HuH-7.5 (cell line): ENCODE measurements at places on chromosomes 5 and 9.

DNA sequence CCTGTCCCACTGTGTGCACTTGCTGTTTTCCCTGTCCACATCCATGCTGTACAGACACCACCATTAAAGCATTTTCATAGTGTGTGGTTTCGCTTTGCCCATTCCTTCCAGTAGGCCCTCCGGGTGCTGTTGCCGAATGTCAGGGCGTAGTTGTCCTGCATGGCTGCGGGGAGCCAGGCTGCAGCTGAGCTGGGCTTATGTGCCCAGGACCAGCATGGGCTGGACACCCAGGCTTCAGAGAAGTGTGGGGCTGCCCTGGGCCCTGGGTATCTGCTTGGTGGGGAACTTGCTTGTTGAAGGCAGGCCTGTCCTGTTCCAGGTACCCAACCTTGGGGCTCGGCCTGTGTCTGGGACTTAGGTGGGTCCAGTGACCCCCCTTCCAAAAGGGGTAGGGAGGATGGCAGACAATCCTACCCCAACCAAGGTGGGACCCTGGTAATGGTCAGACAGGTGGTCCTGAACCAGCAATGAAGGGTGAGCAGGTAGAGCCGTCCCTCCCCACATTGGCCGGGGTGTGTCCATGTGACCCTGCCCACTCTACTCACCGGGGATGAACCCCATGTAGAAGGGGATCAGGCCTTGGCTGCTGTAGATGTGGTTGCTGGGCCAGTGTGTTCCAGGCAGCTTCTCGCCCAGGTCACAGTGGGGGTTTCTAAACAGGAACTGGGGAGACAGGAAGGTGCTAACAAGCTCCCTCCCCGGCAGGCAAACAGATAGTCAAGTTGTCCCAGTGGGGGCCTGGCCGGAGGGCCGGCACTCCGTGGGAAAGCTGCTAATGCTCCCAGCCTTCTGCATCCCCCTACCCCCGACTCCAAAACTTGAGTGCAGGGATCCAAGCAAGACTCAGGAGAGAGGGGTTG is 2.8 kb downstream of the TUBB4B start:
- DNase-seq: no peak

DNA sequence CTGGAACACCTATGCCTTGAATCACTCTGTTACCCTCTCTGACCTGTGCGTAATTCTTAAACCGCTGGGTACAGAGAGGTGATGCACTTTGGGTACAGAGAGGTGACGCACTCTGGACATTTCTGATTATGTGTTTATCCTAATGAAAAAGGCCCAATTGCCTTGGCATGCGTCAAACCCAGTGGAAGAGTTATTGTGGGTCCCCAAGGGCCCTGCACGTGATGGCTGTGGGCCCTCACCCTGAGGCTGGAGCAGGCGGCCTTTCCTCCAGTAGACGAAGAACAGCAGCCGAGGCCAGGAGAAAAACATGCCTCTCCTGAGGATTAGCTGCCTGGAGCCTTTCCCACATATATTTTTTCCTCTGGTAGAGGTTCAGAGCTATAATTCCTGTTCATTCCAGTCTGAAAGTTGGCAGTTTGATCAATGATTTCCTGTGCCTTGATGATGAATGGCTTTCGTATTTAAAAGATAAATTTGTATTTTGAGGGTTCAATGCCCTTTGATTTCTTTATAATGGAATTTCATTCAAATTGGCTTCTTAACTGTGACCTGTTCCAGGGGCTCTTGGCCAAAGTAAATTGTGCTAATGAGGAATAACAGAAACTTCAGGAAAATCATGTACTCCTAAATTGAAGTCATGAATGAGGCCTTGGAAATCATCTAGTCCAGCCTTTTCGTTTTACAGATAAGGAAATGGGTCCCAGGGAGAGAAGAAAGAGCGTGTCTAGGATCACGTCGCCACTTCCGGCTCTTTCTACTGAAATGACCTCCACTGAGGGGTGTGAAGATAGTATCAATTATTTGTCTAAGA is 22.8 kb downstream of the ACER2 start:
- DNase-seq: no peak

DNA sequence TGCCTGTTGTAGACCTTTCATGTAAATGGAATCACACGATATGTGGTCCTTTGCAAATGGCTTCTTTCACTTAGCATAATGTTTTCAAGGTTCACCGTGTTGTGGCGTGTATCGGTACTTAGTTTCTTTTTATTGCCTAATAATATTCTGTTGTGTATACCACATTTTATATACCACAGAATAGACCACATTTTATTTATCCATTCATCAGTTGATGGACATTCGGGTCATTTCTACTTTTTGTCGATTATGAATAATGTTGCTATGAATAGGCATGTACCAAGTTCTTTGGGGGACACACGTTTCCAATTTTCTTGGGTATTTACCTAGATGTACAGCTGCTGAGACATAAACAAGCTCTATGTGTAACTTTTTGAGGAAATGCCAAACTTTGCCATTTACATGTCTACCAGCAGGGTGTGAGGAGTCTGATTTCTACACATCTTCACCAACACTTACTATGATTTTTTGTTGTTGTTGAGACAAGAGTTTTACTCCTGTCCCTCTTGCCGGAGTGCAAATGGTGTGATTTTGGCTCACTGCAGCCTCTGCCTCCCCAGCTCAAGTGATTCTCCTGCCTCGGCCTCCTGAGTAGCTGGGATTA is 144.7 kb downstream of the RGS3 start:
- DNase-seq: no peak

DNA sequence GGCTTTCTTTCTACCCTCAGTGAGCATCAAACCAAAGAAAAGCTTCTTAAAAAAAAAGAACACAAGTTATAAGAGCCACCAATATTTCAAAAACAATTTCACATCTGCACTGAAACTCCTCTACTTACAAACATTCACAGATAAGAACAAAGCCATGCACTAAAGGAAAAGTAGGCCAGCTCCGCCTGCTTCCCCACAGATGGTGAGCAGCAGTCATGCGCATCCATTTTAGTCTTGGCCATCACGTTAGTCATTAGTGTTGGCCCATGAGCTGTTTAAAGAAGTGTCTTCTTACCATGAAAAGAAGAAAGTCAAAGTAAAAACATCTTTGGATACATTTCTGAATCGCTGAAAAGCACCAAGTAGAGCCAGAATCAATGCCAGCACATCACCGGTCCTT is 40.0 kb upstream of the SMIM23 start:
- no peak for DNase-seq

DNA sequence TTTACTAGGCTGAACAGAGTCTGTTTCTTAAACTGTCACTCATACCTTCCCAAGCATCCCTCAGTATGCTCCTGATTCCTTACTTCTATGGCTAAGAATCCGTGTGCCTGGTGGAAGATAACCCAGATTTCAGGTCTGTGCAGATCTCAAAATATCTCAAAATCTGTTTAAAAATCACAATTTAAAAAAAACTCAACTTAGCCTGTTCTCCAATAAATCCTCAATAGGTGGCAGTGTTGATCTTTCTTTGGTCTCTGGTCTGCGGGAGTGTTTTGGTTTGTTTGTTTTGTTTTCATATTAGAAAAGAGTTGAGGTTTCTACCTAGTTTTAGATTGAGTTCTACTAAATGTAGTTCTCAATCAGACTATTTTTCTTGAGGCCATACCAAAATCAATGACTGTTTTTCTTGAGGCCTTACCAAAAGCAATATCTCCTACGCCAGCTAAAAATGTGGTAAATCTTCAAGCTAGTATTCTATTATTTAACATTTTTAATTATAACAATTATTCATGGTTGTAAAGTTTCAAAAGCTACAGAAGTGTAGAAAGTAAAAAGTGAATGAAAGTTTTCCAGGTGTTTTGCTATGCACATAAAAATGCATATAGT is 57.9 kb downstream of the TGFBR1 start:
- no peak for DNase-seq

GRCh38 chr5:132981288-132981687 is 17.9 kb upstream of the AFF4 start:
- no peak for DNase-seq

GRCh38 chr5:134738963-134739661 is 764 bp downstream of the CAMLG start:
- DNase-seq: peak; percentile 59

- DNase-seq: no peak
These were observed 52.1 kb upstream of the ARL15 start for GRCh38 chr5:54362434-54362833.

DNA sequence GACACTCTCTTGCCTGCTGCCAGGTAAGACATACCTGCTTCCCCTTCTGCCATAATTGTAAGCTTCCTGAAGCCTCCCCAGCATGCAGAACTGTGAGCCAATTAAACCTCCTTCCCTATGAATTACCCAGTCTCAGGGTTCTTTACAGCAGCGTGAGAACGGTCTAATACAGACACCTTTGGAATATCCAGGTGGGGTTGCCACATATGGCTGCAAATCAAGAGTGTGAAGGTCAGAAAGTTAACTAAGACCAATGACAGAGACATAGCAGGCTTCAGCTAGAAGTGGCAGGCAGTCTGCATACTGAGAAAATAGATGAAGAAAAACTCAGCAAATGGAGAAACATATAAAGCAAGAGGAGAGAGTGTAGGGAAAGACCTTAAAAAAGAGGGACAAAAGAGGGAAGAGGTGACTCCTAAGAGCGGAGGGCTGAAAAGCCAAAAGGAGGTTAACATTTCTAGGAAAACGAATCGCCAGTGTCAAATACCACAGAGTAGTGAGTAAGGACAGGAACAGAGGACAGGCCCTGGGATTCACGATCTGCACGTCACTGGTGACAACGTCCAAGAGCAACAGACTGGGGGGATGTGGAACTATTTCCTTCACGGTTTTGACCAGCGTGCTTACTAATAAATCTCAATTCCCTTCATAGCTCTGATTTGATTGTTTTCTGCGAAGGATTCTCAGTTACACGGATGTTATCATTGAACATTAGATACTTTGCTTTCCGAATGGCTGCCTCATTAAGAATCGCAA is 1.7 kb upstream of the ACO1 start:
- no peak for DNase-seq

GRCh38 chr9:36625006-36625615 is 52.4 kb downstream of the MELK start:
- no peak for DNase-seq

DNA sequence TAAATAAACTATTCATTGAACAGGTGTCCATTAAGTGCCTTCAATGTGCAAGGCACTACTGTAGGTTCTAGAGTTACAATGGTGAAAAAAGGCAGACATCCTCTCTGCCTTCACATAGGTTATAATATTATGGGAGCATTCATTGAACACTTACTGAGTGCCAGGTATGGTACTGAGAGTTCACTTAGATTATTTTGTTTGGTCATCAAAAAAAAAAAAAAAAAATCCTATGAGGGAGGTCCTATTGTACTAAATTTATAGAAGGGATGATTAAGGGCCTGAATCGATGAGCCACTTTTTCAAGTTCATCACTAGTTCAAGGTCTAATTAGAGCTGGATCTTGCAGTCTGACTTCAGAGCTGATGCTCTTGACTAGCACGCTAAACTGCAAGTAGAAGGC is 22.8 kb upstream of the PANK3 start:
- no peak for DNase-seq

DNA sequence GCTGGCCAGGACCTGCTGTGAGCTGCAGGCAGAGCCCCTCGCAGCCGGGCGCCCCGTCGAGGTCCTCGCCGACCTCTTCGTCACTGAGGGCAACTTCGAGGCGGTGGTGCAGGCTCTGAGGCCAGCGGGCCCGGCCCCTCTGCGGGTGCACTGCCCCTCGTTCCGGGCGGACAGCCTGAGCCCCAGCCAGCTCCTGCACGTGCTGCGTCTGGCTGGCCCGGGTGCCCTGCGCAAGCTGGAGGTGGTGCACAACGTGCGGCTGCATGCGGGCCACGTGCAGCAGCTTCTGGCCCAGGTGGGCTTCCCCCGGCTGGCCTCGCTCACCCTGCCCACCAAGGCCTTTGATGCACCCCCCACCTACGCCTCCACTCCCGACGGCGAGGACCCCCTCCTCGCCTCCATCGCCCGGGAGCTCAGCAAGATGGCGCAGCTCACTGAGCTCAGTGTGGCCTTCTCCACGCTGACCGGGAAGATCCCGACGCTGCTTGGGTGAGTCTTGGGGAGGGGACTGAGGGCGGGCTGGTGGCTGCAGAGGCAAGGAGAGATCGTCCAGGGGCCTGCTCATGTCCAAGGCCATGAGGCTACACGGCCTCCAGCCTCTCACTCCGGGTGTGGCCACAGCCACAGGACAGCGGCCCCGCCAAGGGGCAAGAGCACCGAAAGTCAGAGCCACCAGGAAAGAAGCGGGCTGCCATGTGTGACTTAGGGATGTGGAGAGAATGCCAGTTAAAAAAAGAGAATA is 825 bp downstream of the LRRC14B start:
- no peak for DNase-seq

- DNase-seq: no peak
These were observed 222.3 kb downstream of the ARRDC3 start for GRCh38 chr5:91160714-91161285.

GRCh38 chr5:74301576-74301975 is 339.0 kb downstream of the ENC1 start:
- DNase-seq: no peak

GRCh38 chr5:34655354-34655991 is 655 bp upstream of the RAI14 start:
- peak; percentile 43 for DNase-seq

- no peak for DNase-seq
These were observed 69.1 kb upstream of the TARS1 start for GRCh38 chr5:33371660-33372059.

DNA sequence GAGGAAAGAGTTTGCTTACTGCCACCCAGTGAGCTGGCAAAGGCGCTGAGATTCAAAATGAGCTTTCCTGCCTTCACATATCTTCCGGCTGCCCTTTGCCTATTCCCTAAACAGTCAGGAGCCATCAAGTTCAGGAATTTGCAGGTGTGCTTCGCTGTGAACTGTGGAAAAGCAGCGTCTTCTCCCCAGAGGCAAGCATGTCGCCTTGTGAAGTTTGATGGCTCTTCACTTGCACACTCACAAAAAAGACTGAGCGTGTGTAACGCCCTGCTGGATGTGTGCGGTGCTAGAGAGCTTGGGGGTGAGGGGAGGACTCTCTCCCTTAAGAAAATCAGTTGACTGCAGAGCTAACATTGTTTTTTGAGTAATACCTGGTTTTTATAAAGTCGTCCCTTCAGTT is 288.7 kb downstream of the DOCK8 start:
- no peak for DNase-seq

GRCh38 chr5:173662581-173663351 is 46.3 kb upstream of the BOD1 start:
- DNase-seq: no peak

GRCh38 chr9:135864447-135865049 is 42.8 kb downstream of the CAMSAP1 start:
- DNase-seq: peak; percentile 71

GRCh38 chr9:6090277-6091210 is 75.1 kb upstream of the RANBP6 start:
- DNase-seq: no peak

DNA sequence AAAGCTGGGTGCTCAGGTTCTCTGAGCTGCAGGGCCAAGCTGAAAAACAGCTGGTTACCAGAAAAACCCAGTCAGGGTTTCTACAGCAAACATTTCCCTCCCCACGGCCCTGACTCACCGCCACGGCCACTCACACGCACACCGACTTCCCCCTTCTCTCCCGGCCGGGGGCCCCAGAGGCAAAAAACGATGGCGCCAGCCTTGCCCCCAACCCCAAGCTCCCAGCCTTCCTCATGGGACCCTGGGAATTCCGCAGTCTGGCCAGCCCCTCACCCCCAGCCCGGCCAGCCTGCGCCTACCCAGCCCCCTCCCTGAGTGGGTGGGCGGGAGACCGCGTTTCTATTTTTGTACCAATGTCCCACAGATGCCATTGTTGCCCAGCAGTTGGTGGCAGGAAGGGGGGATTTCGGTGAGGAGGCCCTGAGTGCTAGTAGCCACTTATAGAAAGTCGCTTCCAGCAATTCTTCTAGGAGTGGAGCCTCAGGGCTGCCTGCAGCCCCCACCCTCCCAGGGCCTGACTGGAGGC is 18.4 kb downstream of the ENG start:
- no peak for DNase-seq
